ENCODE measurements at places on chromosomes 6 and 20.

GRCh38 chr6:79812195-79812594, 135.2 kb downstream of the ELOVL4 start:
- DNase-seq = no peak

GRCh38 chr6:55869674-55870073, 5.7 kb downstream of the BMP5 start:
- no peak for DNase-seq

- DNase-seq = no peak
These were observed 7.8 kb downstream of the EEF1A2 start for GRCh38 chr20:63491078-63491477.

DNA sequence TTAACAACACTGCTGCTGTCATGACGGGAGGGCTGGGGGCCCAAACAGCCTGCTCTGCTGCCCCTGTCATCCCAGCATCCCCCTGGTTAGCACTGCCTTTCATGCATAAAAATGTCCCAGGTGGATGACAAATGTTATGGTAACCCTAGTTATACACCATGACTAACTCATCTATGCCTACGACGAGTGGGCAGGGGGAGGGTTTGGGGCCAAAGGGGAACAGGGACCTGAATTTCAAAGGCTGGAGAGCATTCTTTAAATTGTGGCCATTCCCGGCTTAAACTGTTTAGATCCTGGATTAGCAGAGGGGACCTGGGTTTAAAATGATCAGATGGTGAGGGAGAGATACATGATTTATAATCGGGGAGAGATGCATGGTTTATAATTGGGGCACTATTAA, 24.4 kb downstream of the GNAS-AS1 start:
- no peak for DNase-seq

DNA sequence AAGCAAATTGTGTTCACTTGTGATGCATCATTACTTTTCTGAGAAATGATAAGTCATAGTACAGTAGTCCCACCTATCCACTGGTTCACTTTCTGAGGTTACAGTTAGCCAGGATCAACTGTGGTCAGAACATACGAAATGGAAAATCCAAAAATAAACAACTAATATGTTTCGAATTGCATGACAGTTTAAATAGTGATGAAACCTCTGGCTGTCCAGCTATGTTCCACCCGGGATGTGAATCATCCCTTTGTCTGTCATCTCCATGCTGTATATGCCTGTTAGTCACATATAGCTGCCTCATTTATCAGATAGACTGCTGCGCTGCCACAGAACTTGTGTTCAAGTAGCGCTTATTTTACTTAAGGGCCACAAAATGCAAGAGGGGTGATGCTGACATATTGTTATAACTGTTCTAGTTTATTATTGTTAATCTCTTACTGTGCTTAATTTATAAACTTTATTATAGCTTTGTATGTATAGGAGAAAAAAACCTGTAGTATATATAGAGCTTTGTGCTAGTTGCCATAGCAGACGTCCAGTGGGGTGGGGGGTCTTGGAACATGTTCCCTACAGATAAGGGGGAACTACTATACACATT, 29.2 kb downstream of the AFDN start:
- DNase-seq = peak; percentile 97

DNA sequence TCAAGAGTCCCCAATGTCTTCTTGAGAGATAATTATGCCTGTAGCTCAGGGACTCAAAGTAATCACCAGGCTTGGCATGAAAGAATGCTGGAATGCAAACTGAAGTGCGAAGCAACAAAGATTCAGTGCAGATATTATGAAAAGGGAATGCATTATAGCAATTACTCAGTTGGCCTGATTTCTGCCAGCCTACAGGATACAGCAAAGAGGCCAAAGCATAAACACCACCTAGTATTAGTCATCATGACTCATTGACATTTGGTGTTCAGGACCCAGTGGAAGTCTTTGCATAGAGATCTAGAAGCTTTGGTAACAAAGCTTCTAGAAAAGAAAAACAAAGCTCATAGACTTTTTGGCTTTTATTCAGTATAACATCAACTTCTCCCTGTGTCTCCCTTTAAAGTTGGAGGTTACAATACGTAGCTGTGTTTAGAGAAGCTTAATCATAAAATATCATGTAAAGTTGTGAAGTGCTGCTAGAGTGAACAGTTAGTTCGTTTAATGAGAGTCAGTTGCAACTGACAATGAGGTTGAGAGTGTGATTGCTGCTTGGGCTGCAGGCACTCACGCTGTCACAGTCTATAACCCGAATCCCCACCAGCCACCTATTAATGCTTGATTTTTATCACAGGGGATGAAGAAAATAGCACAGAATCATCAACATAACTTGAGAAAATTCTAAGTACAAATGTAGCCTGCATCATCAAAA, 932.7 kb downstream of the TFAP2A start:
- DNase-seq = peak; percentile 90

GRCh38 chr20:51738877-51739447, 29.2 kb downstream of the ATP9A start:
- DNase-seq = peak; percentile 46

DNA sequence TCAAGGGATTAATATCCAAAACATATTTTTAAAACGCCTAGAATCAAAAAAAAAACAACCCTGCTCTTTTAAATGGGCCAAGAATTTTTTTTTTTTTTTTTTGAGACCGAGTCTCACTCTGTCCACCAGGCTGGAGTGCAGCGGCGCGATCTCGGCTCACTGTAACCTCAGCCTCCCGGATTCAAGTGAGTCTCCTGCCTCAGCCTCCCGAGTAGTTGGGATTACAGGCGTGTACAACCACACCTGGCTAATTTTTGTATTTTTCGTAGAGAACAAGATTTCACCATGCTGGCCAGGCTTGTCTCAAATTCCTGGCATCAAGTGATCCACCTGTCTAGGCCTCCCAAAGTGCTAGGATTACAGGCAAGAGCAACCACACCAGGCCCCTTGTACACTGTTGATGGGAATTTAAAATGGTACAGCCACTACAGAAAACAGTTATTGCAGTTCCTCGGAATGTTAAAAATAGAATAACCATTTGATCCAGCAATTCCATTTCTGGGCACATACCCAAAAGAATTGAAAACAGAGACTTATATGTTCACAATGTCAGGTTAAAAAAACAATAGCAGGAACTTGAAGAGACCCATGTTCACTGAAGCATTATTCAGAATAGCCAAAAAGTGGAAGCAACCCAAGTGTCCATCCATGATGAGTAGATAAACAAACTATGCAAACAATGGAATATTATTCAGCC, 3.1 kb upstream of the MYL9 start:
- DNase-seq = no peak

DNA sequence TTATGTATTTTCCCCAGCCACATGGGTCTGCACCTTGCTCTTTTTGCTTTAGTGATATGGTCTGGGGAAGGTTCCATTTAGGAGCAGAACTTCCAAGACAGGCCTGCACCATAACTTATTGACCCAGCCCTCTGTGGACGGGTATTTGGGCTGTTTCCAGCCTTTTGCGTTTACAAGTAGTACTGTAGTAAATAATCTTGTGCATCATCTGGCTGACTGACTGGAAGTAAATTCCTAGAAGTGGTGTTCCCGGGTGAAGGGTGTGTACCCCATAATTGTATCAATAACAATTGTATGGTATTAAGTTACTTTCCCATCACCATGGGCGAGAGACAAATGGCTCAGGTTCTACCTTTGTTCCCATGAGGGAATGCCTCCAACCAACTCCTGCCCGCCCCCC, 31.6 kb downstream of the SPDEF start:
- DNase-seq = no peak

DNA sequence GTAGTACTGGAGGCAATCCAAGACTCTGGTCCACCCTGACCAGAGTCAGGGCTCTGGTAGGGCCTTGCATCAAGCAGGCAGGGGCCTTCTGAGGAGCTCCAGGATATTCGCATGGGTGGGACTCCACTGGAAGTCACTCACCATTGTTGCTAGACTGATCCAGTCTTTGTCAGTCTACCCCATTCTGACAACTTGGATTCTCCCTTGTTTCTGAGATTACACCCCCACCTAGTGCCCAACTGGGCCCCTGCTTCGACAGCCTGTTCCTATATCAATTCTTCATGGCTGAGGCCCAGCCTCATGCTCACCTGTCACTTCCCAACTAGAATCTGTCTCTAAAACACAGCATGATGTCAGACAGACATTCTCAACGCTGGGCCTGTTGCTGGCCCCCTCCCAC, 5.2 kb downstream of the SLC35D3 start:
- peak; percentile 17 for DNase-seq

GRCh38 chr6:119322034-119322433, 27.5 kb downstream of the MAN1A1 start:
- DNase-seq = no peak

- DNase-seq = no peak
These were observed 36.5 kb downstream of the RARS2 start for GRCh38 chr6:87553159-87553765.

- DNase-seq = no peak
These were observed 102.2 kb downstream of the PREX1 start for GRCh38 chr20:48725555-48725991.

- no peak for DNase-seq
These were observed 21.1 kb downstream of the THBS2 start for GRCh38 chr6:169232507-169232931.

GRCh38 chr6:170083236-170084051, 207.4 kb downstream of the DLL1 start:
- DNase-seq = no peak

- DNase-seq = no peak
These were observed 629.0 kb downstream of the EPHA7 start for GRCh38 chr6:92790381-92790780.

- DNase-seq = no peak
These were observed 286.3 kb downstream of the BTBD3 start for GRCh38 chr20:12203981-12204380.

DNA sequence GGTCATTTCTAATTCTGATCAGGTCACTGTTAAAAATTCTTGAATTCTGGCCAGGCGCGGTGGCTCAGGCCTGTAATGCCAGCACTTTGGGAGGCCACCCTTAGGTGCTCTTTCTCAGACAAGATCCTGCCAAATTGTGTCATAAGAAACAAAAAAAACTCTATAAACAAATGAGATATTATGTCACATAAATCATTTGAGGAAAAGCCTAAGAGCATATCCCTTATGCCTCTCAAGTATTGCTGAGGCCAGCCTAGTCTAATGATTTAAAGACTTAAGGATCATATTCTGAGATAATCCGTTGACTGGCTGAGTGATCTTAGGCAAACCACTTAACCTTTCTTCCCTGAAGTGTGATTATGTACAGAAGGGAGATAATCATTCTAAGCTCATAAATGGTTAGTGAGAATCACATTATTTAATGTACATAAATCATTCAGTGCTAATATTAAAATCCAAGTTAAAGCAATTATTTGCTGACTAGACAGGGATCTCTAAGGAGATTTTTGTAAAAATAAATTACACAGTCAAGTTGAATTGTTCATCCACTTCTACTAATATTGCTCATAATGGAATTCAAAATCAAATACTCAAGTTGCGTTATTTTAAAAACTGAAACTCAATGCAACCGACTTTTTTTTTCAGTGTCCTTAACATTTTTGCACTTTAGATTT, 365.4 kb downstream of the PHF3 start:
- no peak for DNase-seq

GRCh38 chr20:46960536-46960935, 65.9 kb downstream of the EYA2 start:
- no peak for DNase-seq

GRCh38 chr6:51432481-51432880, 613.8 kb downstream of the TFAP2B start:
- peak; percentile 65 for DNase-seq

DNA sequence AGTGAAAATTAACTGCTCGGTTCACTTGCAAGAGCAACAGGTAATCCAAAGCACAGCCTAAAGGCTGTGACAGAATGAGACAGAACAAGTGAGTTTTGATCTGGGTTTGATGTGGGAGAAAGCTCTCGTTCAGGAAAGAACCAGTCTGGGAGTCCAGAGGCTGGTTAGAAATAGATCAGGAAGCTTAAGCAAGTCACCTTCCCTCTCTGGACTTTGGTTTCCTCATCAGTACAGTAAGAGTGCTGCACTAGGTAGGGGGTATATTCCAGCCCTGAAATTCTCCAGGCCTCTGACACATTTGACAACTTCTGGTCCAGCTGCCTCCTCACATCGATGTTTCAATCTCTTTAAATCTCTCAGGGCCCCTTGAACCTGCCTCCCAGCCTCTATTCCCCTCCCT, 33.7 kb upstream of the MDGA1 start:
- no peak for DNase-seq

DNA sequence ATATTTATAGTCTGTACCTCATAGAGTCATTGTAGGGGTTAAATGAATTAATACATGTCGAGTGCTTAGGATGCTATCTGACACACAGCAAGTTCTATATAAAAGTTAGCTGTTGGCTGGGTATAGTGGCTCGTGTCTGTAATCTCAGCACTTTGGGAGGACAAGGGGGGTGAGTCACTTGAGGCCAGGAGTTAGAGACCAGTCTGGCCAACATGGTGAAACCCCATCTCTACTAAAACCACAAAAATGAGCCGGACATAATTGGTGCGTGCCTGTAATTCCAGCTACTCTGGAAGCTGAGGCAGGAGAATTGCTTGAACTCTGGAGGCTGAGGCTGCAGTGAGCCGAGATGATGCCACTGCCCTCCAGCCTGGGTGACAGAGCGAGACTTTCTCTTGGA, 222.9 kb downstream of the UBE3D start:
- DNase-seq = no peak

GRCh38 chr6:113854531-113855499, 2.3 kb upstream of the MARCKS start:
- peak; percentile 59 for DNase-seq

- DNase-seq = no peak
These were observed 309.2 kb downstream of the CDH4 start for GRCh38 chr20:61561111-61561830.

DNA sequence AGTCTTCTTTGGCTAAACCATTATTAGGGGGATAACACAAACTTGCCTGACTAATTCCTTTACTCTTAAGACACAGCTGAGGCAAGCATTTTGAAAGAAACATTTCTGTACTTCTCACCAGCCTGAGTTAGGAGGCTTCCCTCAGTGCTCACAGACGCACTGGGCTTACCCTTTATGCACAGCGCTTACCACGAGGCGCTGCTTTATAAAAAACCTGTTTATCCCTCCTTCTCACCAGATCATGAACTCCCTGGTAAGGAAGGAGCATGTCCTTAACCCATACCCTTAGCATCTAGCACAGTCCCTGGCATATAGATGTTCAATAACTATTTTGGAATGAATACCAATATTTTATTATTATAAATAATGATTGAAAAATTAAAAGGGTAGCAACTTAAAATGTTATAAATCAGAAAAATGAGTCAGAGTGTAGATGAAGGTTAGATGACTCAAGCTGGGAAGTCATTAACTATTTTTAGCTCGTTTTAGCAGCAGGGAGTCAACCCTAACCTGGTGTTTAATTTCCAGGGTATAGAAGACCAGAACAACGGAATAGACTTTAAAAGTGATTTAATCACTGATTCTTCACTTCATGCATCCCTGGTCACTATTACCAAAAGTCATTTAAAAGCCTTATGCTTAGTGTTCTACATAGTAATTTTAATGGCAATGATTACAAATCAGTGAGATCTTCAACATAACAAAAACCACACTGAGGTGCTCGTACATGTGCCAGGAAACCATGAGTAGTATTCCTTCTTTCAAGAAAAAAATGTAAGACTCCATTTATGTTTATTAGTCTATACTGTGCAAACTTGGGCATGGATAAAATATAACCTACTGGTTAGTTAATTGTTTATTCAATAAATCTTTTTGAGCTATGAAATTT, 4.1 kb upstream of the TPD52L1 start:
- DNase-seq = peak; percentile 66

All from epithelial cell of esophagus (primary cell).